ENCODE measurements at places on chromosomes 7 and 10.

DNA sequence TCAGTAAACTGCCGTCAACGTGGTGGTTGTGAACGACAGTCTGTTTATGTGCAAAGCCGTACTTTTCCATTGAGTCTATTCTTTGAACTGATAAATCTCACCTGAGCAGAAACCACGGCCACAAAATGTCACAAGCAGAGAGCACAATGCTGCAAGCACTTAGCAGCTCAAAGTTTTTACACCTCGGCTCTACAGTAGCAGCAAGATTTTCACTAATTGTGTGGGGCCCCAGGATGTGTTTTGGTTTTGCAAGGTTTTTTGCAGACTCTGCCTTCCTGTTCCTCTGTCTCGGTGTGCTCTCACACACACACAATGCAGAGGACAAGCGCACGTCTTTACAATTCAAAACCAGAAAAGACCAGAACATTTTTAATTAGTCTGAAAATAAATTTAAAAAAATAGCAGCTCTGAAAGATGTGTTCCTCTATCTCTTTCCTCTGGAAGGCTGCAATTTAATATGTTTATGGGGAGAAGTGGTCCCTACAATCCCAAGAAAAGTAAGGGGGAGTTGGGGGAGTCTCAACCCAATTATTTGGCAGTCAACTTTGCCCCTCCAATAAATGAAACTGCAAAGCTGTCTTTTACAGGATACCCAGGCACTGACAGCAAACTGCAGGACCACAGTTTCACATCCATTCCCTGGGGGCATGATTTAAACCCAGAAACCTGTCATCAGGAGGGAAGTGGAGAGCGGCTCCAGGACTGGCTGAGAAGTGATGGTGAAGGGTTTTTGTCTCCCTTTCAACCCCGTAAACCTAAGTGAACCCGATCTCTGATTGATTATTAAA lies 73.8 kb upstream of the SFMBT2 start:
- no peak for DNase-seq

- DNase-seq = no peak
These were observed 17.8 kb downstream of the CAV1 start for GRCh38 chr7:116542618-116543017.

DNA sequence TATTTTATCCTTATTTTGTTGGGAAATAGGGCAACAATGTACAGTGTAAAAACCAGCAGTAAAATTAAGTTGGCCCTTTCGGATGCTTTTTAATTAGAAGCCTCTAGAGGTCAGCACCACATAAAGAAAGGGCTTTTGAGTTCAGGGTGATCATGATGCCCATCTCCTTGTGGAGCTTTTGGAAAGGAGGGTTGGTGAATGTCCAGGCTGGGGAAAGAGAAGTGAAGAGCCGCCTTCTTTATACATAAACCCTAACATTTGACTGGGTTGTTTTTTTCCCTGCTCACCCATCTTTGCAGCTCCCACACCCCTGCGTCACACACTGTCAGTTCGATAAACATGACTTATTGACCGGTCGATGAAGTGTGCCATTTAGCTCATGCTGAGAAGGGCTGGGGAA lies 29.8 kb downstream of the MTURN start:
- peak; percentile 28 for DNase-seq

DNA sequence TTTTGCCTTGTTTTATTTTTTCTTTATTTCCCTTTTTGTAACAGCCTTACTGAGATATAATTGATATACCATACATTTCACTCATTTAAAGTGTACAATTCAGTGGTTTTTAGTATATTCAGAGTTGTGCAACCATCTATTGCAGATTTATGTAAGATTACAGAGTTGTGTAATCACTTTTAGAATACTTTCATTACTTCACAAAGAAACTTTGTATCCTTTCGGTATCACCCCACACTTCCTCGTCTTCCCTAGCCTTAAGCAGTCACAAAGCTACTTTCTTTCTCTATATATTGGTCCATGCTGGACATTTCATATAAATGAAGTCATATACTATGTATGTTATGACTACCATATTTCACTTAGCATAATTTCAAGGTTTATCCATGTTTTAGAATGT lies 74.6 kb downstream of the ATRNL1 start:
- DNase-seq = no peak

Measured in hippocampal formation (tissue), 2 donors.